ENCODE measurements at places on chromosomes 3 and 15.

- DNase-seq: no peak
Observed at GRCh38 chr3:171183042-171183441, 156.5 kb upstream of the SLC2A2 start.

- DNase-seq: no peak
Observed at GRCh38 chr15:70361891-70362290, 264.2 kb upstream of the TLE3 start.

DNA sequence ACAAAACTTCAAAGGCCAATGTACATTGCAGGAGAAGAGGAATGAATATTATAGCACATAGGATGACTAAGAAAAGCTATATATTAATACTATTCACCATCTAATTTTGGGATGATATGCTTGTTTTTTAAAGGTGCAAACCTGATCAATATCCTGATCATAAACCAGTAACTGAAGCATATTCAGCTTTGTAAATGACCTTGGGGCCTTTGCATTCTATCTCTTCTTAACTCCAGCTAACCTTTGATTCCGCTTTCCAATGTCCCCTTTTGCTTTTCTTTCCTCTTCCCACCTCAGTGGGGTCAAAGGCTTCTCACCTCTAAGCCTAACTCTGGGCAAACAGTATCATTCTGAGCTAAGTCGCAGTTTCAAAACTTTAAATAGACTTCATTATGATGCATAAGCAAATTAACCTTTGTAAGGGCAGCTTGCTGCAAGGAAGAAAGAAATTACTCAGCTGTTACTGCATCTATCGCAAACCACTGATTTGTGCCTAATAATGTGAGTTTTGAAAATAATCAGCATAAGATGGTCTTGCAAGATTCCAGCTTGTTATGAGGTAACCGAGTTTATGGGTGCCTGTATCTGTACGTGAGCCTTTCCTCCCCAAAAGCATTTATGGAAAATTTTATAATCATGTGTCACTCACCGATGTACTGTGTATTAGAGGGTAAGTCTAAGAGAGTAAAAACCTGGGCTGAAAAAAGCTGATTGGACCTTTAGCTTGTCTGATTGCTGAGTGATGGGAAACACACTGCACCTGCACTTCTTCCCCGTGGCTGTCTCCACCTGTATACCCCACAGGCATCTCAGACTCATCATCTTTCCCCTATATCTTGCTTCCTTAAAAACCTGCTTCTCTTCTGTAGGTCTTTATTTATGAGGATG lies 116.8 kb downstream of the TPRG1 start:
- no peak for DNase-seq

- DNase-seq: no peak
Observed at GRCh38 chr3:142962520-142963233, 797 bp downstream of the PAQR9 start.

GRCh38 chr15:94041746-94042145 lies 189.6 kb upstream of the MCTP2 start:
- DNase-seq: peak; percentile 51

DNA sequence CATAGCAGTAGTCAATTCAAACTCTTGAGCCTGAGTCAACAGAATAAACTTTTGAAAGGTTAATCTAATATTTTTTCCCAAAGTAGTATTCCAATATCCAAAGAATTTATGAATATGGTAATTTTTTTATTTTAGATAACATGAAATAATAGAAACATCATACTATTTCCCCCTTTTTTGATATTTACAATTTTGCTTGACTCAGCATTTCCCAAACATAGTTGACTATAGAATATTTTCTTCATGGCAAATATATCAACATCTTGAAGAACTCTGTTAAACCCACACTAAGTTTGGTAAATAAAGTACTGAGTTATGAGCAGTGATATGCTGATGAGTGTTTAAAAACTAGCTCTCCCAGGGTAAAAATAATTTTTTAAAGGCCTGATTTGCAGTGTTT lies 380.0 kb upstream of the ARL6 start:
- DNase-seq: no peak
